Activated CD4-positive, alpha-beta T cell treated with anti-CD3 and anti-CD28 coated beads for 36 hours (primary cell): ENCODE measurements at places on chromosomes 5 and 9.
A peak's percentile ranks its signal among the peaks of the same experiment; 100 is the strongest.

GRCh38 chr9:75892216-75892911, 1.9 kb downstream of the PCSK5 start:
- peaks cover 36% of the 10 kb centered on the region for H3K4me1 ChIP-seq
- peak; percentile 66 for DNase-seq

- H3K36me3 ChIP-seq = no peaks in the 10 kb centered on the region
- DNase-seq = no peak
- no peaks in the 10 kb centered on the region for H3K4me1 ChIP-seq
- H3K27me3 ChIP-seq = no peaks in the 10 kb centered on the region
- H3K4me3 ChIP-seq = no peak overlapping the region
Observed at GRCh38 chr5:138109463-138110265, 25.8 kb downstream of the WNT8A start.

GRCh38 chr9:82454509-82455190, 466.1 kb downstream of the SPATA31D1 start:
- no peak overlapping the region for H3K4me3 ChIP-seq
- H3K27me3 ChIP-seq = no peaks in the 10 kb centered on the region
- no peak for DNase-seq
- no peaks in the 10 kb centered on the region for H3K4me1 ChIP-seq
- no peaks in the 10 kb centered on the region for H3K36me3 ChIP-seq

GRCh38 chr5:1745796-1746370, 53.8 kb downstream of the MRPL36 start:
- no peak overlapping the region for H3K27ac ChIP-seq
- H3K4me3 ChIP-seq = no peak overlapping the region
- no peaks in the 10 kb centered on the region for H3K4me1 ChIP-seq
- H3K36me3 ChIP-seq = no peaks in the 10 kb centered on the region

DNA sequence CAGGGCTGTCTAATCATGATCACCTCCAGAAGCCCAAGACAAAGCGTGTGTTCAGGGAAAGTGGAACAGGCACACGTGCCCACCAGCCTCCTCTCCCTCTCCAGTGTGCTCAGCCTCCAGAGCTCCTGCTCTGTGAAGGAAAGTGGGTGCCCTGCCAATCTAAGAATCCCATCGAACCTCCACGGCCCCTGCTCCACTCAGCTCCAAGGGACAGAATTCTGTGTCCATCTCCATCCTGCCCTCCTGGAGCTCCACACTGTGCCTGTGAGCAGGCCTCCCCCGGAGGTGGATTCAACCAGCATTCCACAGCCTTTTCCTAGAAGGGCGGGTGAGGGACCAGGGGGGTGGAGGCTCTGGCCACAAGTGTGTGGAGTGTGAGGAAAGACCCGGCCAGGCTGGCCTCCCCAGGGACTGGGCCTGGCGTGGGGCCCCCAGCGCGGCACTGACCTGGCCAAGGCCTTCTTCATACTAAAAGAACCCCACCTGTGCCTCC, 6.0 kb downstream of the EEIG1 start:
- H3K27ac ChIP-seq = peak overlapping the region; percentile 96
- peak overlapping the region; percentile 97 for H3K4me3 ChIP-seq
- peaks cover 77% of the 10 kb centered on the region for H3K4me1 ChIP-seq
- no peaks in the 10 kb centered on the region for H3K27me3 ChIP-seq

- H3K4me3 ChIP-seq = no peak overlapping the region
- peaks cover 13% of the 10 kb centered on the region for H3K27me3 ChIP-seq
- no peaks in the 10 kb centered on the region for H3K36me3 ChIP-seq
- no peak overlapping the region for H3K27ac ChIP-seq
Observed at GRCh38 chr9:36945999-36946398, 88.1 kb downstream of the PAX5 start.

GRCh38 chr5:37111426-37112382, 137.5 kb downstream of the CPLANE1 start:
- DNase-seq = peak; percentile 23
- H3K4me1 ChIP-seq = peaks cover 35% of the 10 kb centered on the region
- H3K36me3 ChIP-seq = peaks cover 34% of the 10 kb centered on the region
- H3K27me3 ChIP-seq = peaks cover 11% of the 10 kb centered on the region
- H3K4me3 ChIP-seq = peak overlapping the region; percentile 24
- peak overlapping the region; percentile 65 for H3K27ac ChIP-seq
